IPS-NIHi11 (cell line): ENCODE measurements at places on chromosomes 2 and 18.

GRCh38 chr18:957829-958228 lies 53.2 kb downstream of the ADCYAP1 start:
- DNase-seq, result no peak

GRCh38 chr2:233117351-233117750 lies 57.2 kb downstream of the INPP5D start:
- peak; percentile 28 for DNase-seq

GRCh38 chr18:48805826-48806535 lies 144.8 kb downstream of the SMAD7 start:
- no peak for DNase-seq

GRCh38 chr18:5979176-5979888 lies 84.0 kb upstream of the TMEM200C start:
- DNase-seq, result no peak

- DNase-seq, result no peak
Measured at GRCh38 chr2:216428618-216429350, 16.5 kb downstream of the SMARCAL1 start.

DNA sequence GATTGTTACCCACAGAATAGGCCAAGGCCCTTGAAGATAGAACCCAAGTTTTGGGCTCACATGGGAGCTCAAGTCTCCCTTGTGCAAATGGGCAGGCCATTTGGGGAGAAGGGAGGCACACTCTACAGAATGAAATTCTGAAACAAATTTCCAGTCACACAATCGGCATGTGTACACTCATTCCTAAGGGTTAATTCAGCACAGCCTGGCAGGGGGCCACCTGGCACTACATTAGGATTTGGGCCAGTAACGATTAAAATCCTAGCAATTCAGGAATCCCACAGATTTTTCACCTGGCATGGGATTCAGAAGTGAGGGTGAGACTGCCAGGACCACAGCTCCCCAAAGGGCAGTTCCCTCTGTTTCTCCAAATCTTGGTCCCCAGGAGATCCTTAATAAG lies 46.4 kb downstream of the BMP10 start:
- no peak for DNase-seq

- DNase-seq, result no peak
Measured at GRCh38 chr2:14199040-14199439, 433.5 kb upstream of the LRATD1 start.

GRCh38 chr2:85078536-85078935 lies 54.7 kb upstream of the TCF7L1 start:
- no peak for DNase-seq

DNA sequence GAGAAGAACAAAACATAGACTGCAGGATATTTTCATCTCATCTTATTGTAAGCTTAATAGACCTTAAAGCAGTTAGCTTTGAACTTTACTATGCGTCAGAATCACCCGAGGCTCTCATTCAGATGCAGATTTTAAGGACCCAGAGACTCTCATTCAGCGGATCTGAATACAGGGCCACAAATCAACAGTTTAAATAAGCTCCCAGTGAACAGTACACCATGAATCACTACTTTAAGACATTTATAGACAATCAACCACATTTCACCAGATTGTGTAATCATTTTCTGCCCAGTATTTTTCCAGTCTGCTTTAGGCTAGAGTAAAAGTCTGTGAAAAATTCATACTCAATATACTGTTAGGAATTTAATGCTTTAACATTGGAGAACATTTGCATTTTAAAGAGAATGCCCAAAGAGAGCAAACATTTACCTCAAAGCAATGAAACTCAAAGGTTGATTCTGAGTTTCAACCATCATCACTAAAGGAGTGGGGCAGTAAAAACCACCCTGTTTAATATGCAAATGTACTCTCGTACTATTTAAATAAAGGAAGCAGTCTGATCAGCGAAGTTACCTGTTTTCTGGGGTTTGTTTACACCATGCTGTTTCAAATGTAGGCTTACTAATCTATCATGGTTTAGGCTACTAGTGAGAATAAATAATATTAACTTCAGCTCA lies 11.0 kb upstream of the ALPK2 start:
- no peak for DNase-seq

GRCh38 chr2:98160554-98160953 lies 73.6 kb downstream of the VWA3B start:
- DNase-seq, result no peak

DNA sequence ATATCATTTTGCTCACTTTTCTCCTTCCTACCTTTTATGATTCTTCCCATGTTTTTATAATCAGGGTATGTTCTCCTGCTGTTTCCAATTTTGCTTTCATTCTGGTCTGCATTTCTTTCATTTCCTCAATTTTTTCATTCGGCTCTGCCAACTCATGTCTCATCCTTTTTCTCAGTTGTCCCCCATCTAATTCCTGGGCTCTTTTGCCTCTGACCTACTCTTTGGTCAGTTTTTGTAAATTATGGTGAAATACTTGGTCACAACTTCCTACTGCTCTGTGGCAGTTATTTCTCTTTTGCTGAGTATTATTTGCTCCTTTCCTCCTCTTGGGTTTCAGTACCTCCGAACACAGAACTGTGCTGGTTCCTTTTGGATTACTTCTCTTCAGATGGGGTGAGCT lies 27.5 kb downstream of the MYO7B start:
- DNase-seq, result no peak

- DNase-seq, result no peak
Measured at GRCh38 chr18:12543697-12544096, 114.2 kb downstream of the SPIRE1 start.

GRCh38 chr2:27282892-27283291 lies 663 bp downstream of the TRIM54 start:
- no peak for DNase-seq

DNA sequence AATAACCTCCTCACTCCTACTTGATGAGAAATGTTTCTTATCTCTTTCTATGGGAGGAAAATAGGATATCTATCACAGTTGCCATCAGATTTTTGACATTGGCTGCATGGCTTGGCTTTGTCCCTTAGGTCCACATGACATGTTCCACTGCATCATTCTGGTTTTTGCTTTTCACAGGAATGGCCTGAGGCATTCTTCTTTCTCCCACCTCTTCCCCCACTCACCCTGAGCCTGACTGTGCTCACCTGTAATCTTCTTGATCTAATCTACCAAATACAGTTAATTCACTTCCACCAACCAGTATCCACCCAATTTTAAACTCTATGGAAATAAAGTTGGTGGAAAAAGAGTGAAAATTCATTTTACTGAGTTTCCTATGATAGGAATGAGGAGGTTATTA lies 763.5 kb upstream of the CELF4 start:
- no peak for DNase-seq

- no peak for DNase-seq
Measured at GRCh38 chr2:170375192-170375591, 197.2 kb downstream of the MYO3B start.

GRCh38 chr18:55634545-55634944 lies 46.6 kb upstream of the TCF4 start:
- no peak for DNase-seq

GRCh38 chr2:203802342-203803052 lies 65.1 kb upstream of the CTLA4 start:
- no peak for DNase-seq

- DNase-seq, result no peak
Measured at GRCh38 chr2:23658466-23658942, 268.4 kb downstream of the ATAD2B start.

GRCh38 chr2:169790581-169790980 lies 8.1 kb upstream of the SSB start:
- no peak for DNase-seq

- no peak for DNase-seq
Measured at GRCh38 chr18:48656582-48656981, 117.8 kb downstream of the CTIF start.

DNA sequence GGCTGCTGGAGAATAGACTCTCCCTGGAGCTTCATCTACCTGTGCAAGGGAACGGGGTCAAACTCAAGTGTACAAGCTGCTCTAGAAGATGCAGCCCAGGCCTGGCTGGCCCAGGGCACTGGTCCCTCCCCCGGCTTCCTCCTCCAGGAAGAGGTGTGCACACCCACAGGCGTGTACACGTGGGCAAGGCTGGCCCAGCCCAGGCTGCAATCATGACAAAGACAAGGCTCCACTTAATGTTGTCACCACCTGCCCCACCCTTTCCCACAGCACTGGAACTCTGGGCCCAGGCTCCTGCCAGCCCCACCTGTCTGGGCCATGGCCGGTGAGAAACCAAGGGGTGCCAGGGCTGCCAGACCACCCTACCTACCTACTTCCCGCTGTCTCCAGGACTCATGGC lies 29.6 kb upstream of the ALPP start:
- DNase-seq, result no peak

DNA sequence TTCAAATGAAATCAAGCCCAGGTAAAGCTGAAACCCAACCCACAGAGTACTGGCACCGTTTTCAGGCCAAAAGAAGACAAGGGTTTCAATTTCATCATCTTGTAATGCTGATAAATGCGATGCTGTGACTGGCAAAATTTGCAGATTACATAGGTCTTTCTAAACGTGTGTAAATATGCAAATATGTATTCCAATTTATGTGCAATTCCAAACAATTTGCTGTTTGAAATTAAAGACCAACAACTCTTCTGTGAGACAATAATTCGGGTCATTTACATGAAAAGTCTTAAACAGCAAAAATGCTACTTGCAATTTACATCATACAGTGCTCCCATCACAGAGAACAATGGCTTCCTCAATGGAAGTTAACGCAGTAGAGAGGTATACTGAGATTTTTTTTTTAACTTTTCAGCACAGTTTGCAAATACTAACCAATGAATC lies 2.8 kb upstream of the ZNF532 start:
- DNase-seq, result no peak

DNA sequence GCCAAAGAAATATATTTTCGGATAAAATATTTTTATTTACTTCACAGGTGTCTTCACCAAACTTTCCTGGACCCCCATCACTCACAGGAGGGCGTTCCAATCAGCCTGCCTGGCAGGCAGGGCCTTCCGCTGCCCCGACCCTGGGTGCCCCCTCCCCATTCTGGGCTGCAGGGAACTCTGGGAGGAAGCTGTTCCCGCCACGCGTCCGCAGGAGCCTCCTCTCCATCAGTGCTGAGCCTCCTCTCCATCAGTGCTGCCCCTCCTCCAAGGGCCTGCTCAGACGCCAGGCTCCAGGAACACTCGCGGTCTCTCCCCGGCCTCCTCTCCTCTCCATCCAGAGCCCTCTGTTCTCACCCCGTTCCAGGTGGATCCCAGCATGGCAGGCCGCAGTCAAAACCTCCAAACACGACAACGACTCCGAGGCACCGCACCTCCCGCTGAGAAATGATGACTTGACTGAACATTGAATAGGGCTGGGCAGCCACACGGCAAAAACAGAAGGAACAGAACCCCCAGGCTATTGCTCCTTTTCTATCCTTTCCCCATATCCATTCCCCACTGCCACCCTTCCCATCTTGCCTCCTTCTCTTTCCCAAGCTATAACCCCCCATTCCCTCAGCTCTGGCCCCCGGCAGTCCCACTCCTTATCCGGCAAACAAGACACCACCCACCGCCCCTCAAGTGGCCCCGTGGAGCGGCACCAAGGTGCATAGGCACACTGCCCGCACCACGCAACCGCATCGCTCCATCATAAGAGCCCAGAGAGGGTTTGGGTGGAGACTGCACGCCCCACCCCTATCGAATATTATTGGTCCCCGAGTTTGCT lies 268.6 kb upstream of the RAB6C start:
- no peak for DNase-seq

DNA sequence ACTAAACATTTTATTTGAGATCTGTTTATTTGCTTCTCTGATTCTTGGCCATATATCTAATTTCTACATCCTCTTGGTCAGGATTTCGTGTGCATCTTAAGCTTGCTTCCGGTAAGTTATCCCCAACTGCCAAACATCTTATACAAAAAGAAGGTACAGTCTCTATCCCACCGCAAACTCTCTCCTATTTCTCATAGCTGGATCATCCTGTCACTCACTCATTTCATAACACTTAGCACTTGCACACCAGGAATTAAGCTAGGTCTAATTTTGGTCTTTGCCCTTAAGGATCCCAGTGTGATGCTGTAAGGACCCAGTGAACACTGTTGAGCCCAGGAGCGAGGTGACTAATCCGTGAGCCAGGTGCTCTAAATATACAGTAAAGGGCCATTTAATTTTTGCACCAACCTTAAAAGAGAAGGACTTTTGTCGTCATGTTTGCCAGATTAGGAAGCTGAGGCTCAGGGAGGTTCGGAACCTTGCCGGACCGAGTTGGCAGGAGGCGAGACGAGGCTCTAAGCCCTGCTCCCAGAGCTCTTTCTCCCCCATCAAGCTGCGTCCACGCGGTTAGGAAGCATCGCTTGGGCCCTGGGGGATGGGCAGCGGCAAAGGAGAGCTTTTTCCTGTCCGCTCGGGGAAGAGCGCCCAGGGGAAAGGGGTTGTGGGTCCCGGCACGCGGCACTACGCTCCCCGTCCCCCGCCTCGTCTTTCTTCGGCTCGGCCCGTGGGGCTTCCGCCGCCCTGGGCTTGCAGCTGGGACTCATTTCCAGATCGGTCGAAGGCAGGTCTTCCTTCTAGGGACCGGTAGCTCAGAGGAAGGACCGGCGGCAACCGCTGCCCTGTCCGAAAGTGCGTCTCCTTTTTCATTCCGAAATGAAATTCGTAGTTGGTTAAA lies 4.1 kb upstream of the ITPRIPL1 start:
- DNase-seq, result peak; percentile 48

DNA sequence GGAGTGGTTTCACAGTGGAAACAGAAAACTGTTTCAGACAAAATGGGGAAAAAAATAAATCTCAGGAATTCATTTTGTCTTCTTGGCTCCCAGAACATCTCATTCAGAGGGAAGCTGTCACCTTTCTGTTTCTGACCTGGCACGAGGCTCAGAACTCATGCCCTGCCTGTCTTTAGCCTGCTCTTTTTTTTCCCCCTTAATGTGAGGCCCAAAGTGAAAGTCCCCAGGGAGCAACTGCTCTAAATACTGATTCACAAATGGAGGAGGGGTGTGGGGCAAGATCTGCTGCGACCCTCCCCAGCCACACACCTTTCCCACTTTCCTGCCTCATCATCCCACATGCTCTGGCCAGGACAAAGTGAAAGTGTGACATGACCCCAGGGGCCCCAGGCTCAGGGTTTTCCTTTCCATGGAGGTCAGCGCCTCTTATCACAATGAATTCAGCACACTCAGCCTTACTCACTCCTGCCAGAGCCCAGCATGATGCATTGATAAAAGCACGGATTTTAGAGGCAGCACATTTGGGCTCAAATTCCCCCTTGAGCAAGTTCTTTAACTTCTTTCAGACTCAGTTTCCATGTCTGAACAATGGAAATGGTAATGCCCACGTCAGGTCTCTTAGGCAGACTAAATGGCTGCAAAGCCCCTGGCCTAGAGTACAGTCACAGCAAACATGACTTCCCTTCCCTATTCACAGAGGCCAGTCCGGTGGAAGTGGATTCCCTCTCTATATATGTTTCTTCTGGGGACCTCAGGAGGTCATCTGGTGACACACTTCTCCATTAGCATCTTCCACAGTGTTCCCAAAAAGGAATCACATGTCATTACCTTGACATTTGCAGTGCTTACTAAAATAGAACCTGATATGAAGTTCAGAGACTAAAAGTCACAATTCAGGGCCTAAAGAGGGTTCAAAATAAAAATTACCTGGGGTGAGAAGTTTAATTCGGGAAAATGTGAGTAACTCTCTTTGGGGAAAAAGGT lies 55.3 kb upstream of the TMEM163 start:
- DNase-seq, result no peak

GRCh38 chr18:78773819-78774218 lies 205.8 kb upstream of the SALL3 start:
- DNase-seq, result no peak

GRCh38 chr2:187393211-187393610 lies 54.8 kb downstream of the CALCRL start:
- no peak for DNase-seq
